ENCODE measurements at places on chromosomes 7 and 10.

DNA sequence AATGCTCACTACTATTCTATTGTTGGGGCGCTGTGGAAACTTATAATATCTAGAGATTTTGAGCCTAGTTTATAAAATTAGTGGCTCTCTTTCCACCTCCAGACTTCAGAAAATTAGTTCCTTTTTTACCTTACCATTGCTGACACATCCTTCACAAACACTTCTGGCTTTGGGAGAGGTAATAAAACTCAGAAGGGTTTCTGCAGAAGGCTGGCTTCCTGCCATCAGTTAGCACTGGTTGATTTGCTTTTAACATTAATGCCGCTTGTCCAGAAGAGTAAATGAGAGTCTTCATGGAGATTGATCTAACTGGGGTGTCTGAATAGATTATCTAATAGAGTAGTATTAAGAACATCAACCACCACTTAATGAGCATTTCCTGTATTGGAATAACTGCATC lies 20.3 kb downstream of the ACSM6 start:
- no peak for DNase-seq

GRCh38 chr7:129824291-129825208 lies 128.2 kb downstream of the UBE2H start:
- DNase-seq, result no peak

- no peak for DNase-seq
Measured at GRCh38 chr10:126102636-126103035, 206.3 kb downstream of the FANK1 start.

DNA sequence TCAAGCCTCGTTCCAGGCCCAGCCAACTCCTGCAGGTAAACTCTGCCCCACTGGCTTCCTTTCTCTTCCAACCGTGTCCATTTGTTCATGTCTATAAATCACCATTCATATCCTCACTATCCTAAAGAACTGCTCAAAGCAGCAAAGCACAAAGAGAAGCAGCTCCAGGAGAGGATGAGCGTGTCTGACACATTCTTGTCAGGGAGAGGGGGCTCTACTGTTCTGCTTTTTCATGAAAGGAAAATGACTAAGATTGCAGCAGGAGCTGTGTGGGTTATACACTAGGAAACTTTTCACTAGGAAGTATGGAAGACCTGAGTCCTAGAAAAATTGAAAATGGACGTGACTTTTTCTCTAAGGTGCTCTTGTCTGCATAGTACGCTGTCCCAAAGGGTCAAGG lies 16.7 kb downstream of the AGFG2 start:
- no peak for DNase-seq

- no peak for DNase-seq
Measured at GRCh38 chr10:95408148-95408960, 117.6 kb upstream of the PDLIM1 start.

- DNase-seq, result no peak
Measured at GRCh38 chr7:139734395-139734794, 43.4 kb downstream of the HIPK2 start.

DNA sequence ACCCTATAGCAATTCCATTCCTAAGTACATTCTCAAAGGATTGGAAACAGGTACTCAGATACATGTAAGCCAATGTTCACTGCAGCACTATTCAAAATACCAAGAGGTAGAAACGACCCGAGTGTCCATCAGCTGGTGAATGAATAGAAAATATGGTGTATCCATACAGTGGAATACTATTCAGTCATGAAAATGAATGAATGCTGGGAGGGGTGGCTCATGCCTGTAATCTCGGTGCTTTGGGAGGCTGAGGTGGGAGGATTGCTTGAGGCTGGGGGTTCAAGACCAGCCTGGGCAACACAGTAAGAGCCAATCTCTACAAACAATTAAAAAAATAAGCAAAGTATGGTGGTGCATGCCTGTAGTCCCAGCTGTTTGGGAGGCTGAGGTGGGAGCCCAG lies 62.8 kb downstream of the CLEC2L start:
- no peak for DNase-seq

GRCh38 chr7:50229964-50230363 lies 74.6 kb upstream of the IKZF1 start:
- no peak for DNase-seq
